Liver (tissue), 10 donors: ENCODE measurements at places on chromosomes 16 and 17.

GRCh38 chr17:57312242-57312641 is 55.9 kb downstream of the MSI2 start:
- DNase-seq = no peak

- DNase-seq = no peak
These were observed 5.0 kb downstream of the NOG start for GRCh38 chr17:56598466-56598865.

- DNase-seq = no peak
These were observed 190.4 kb downstream of the WWOX start for GRCh38 chr16:78289844-78290277.

GRCh38 chr17:36506831-36507230 is 20.4 kb downstream of the ZNHIT3 start:
- DNase-seq = no peak

GRCh38 chr16:87728026-87728425 is 37.8 kb downstream of the KLHDC4 start:
- no peak for DNase-seq

DNA sequence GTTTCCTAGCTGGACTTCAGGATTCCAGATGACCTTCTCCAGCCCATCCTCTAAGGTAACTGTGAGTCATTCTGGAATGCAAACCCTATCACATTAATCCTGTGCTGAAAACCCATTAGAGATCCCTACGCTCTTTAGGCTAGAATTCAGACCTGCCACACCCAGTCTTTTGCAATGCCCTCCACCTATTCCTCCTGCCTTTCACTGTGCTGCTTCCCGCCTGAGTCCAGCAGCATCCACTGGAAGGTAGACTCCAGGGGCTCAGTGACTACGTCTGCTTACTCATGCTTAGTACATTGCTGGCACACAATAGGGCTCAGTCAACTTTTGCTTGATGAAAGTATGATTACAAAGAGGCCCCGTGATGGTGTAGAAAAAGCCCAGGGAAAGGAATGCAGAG is 121.1 kb downstream of the SPACA3 start:
- no peak for DNase-seq

- DNase-seq = no peak
These were observed 13.3 kb upstream of the YWHAE start for GRCh38 chr17:1413281-1413791.

DNA sequence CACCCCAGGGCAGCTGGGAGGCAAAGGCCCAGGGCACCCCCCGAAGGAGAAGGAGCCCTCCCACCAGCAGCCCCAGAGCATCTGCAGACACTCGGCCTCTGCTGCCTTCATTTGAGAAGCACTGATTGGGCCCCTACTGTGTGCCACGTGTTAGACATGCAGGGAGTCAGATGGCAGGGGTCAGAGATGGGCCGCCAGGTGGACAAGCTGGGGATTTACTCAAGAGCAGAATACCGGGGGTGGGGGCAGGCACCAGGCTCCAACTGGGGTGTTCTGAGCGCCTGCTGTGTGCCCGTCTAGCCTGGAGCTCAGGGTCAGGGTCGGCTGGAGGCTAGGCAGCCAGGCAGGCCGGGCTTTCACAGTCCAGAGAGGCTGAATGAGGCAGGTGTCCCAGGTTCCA is 18.7 kb downstream of the TPSG1 start:
- DNase-seq = no peak

- DNase-seq = no peak
These were observed 12.5 kb downstream of the RBFOX1 start for GRCh38 chr16:7344830-7345780.

GRCh38 chr16:3223913-3224515 is 10.9 kb downstream of the ZNF200 start:
- no peak for DNase-seq

GRCh38 chr17:62109924-62110323 is 44.8 kb upstream of the MED13 start:
- DNase-seq = no peak

- DNase-seq = no peak
These were observed 1.7 kb downstream of the MT2A start for GRCh38 chr16:56610017-56610608.

DNA sequence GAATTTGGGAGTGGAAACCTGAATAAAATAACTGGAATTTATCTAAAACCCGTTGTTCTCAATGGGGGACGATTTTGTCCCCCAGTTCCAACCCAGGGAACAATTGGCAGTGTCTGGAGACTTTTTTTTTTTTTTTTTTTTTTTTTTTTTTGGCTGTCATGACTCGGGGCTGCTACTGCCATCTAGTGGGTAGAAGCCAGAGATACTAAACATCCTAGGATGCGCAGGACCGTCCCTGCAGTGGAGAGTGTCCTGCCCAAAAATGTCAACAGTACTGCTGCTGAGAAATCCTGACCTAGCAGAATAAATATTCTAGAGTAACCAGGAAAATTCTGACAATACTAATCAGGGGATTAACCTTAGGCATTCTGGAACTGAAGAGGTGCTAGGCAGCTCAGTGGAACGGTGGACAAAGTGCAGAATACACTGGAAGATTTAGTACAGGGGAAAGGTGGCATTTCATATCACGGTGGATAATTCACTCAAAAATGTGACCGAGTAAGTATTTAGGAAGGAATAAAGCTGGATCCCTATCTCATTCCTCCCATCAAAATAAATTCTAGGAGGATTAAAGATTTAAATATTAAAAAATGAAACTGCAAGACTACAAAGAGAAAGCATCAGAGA is 107.6 kb downstream of the SPECC1 start:
- no peak for DNase-seq

DNA sequence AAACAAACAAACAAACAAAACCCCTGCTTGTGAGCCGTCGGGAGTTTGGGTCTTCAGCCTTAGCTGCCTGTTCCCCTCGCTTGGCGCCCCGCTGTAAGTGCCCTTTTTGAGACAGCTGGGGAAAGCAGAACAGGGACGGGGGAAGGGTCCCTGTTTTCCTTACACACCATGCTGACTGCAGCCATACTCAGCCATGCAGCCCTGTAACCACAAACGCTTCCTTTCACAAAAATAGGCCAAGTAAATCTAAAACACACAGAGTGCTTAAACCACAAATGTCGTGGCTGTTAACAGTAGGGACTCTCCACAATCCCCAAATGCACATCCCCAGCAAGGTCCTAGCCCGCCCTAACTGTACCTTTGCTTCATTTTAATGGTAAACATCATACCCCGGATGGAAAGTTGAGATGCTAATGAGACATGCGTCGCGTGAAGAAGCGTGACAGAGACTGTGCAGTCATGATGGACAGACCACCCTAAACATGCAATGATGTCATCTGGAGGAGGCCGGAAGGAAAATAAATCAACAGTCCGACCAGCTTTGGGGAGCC is 129.9 kb downstream of the MGAT5B start:
- no peak for DNase-seq

DNA sequence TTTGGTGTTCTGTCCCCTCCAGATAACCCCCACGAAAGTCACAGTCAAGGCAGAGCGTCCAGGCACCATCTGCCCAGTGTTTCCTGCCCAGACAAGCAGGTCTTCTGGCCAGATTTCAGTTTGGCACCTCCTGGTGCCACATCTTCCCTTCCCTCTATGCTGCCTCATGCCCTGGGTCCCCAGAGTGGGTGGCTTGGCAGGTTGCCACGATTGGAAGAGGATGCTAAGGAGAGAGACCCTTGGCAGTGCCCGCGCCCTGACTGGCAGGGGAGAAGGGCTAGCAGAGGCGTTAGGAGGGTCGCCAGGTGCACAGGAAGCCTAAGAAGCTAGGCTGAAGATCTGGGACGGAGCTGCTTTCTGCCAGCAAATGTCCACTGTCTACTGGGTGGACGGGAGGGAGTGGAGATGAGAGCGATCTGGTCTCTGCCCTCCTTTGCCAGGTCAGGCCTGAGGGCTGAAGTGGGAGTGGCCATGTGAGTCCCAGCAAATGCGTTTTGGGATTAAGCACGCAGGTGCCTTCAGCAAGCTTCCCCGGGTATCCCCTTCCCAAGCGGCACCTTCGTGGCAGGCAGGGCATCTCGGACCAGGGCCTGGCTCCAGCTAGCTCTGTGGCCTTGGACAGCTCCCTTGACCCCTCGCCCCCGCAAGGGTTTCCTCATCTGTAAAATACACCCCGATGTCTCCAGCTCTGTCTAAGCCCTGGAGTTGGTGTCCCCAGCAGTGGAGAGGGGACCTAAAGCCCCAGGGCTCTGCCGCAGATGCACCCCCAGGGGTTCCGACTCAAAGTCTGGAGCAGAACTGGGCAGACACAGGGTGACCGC is 13.4 kb upstream of the CD300A start:
- no peak for DNase-seq

DNA sequence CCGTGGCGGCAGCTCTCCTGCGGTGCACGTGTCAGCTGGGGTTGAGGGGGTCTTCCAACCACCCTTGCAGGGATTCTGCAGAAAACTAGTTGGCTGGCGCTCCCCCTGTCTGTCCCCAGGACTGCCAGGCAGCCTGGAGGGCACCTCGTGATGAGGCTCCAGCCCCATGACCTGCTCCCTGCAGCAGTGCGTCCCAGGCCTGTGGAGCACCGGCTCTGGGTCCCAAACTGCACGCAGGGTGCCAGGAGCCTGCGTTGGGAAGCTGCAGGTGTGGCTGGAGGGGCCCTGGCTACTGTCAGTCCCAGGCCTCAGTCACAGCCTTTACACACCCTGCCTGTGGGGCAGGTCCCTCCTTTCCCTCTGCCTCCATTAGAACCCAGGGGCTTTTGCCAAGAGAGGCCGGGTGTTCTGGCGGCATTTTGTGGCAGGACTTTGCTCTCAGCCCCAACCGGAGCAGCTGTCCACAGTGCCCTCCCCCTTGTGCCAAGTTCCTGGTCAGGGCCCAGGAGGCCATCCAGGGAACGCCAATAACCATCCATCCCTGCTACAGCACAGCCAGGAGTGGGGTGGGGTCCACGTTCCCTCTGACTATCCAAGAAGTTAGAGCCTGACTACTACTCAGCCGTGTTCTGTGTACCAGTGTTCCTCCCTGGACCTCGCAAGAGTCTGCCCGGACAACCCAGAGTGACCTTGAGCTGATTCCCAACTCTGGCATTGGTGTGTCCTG is 9.2 kb downstream of the CHMP6 start:
- DNase-seq = no peak

- DNase-seq = no peak
These were observed 1.9 kb downstream of the PPP4C start for GRCh38 chr16:30077656-30078055.

DNA sequence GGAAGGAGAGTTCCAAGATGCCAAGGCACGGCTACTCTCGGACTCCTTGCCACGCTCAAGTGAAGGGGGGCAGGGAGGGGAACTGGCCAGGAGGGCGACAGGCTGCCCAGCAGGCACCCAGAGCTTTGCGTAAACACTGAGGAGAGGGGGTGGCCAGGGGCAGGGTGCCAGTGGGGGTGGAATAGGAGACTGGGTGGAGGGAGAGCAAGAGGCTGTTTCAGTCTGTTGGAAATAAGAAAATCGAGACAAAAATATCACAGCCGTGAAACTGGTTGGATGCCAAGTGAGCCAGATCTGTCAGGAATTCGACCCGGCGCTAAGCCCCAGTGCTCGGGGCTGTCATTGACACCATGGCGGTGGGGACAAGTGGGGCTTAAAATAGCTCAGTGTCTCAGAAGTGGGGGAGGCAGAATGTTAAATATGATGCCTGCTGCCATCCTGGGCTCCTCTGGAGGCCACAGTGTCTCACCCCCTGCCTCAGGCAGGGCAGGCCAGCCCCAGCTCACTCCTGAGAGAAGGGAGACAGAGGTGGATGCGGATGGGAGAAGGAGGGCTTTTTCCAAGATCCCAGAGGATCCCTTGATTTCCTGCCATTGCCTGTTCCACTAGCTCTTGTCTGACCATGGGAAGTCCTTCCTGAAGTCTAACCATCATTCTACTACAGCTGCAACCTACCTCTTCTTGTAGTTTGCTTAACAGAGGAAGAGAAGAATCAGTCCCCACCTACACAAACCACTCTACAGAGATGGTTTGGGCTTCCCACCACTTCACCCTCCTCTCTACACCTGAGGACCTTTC is 9.5 kb downstream of the PNMT start:
- DNase-seq = no peak

- DNase-seq = no peak
These were observed 5.5 kb upstream of the MNT start for GRCh38 chr17:2406271-2406902.

DNA sequence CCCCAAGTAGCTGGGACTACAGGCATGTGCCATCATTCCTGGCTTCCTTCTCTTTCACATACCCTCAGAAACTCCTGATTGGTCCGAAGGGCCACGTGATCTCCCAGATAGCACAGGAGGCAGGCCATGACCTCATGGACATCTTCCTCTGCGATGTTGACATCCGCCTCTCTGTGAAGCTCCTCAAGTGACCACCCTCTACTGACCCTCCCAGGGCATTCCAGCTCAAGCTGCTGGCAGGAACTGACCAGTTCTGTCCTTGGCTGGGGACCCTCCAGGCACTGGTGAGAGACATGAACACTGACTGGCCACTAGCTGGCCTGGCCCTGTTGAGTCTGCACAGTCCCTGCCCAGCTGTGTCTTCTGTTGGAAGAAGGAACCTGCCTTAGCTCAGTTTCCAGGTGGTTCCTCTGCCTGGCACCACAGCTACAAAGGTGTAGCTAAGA is 5.6 kb downstream of the ERAL1 start:
- DNase-seq = peak; percentile 76

DNA sequence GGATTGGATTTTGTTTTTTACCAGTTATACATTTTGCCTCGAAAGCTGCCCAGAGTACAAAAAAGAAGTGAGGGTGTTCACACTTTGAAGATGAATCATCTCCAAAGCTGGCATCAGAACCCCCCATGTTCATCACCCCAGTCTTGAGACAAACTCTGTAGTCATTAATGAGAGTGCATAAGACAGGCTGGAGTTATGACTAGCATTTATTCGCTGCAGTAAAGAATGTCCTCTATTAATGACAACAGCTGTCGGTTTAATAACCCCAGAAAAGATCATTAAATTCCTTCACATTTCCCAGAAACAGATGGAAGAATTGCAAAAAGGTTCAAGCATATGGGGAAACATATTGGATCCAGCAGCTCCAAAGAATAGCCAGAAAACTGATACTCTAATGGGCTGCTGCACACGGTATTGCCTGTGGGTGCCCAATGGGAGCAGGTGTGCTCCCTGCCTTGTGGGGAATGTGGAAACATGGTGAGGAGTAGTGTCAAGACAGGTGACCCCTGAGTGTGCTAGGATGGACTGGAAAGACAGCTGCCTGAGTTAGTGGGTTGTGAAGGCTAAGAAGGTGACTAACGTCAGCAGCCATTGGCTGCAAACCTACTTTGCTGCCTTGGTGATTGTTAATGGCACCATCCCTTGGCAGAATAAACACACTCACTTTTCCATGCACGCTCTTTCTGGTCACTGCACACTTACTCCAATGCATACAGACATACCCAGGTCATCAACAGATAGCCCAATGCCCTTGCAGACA is 81.9 kb downstream of the AIPL1 start:
- no peak for DNase-seq

GRCh38 chr17:19717411-19717908 is 1.1 kb upstream of the SLC47A2 start:
- DNase-seq = no peak
